CD8-positive, alpha-beta memory T cell (primary cell): ENCODE measurements at places on chromosomes 2 and 18. TPM values are rescaled to one million over a fixed set of nuclear protein-coding genes. Genes with fewer than 3 reads are reported as not detected.

- no peaks in the 10 kb centered on the region for H3K27me3 ChIP-seq
- H3K36me3 ChIP-seq = no peaks in the 10 kb centered on the region
- H3K4me1 ChIP-seq = no peaks in the 10 kb centered on the region
- DNase-seq = no peak
- no peak overlapping the region for H3K27ac ChIP-seq
Measured at GRCh38 chr2:106282462-106283170, 88.5 kb upstream of the UXS1 start.

GALNT5 gene
- not detected for total RNA-seq

DNA sequence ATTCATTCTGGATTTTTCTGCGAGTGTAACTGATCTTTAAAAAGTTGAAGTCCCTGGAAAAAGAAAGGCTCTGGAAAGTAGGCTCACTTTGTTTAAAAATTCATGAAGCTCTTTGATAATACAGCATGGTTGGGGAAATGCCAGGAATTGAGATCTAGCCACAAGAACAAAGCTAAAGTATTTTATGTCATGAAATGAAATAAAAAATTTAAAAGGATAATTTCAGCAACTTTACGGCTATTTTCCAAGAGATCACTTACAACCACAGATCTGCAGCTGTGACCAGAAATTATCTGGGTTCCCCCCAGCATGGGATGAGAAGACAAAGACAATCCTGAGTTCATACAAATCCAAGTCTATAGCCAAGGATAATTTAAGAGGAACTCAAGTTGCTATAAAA lies 25.3 kb upstream of the RFX8 start:
- no peak for DNase-seq
- H3K27ac ChIP-seq = no peak overlapping the region
- H3K4me3 ChIP-seq = no peak overlapping the region
- no peaks in the 10 kb centered on the region for H3K27me3 ChIP-seq
- no peaks in the 10 kb centered on the region for H3K36me3 ChIP-seq

REEP1 gene
- 0.20 TPM for total RNA-seq

GRCh38 chr2:158458617-158458920 lies 1.8 kb downstream of the PKP4 start:
- peaks cover 14% of the 10 kb centered on the region for H3K4me1 ChIP-seq
- H3K27me3 ChIP-seq = no peaks in the 10 kb centered on the region
- H3K4me3 ChIP-seq = peak overlapping the region; percentile 79

DNA sequence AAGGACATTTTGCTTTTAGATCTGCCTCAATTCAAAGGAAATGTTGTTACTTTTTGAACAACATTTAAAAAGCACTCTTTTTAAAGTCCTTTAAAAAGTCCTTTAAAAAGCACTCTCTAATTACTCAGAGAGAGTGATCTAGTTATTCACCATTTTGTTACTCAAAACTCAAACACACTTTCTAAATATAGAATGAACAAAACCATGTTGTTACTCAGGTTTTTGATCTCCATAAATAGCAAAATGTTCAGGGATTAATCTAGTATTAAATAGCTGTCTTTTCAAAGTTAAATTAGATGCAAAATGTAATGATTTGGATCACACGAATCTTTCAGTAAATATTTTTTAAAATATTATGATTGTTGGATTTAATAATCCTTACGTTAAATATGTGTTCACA lies 143.5 kb upstream of the BOD1L2 start:
- H3K4me3 ChIP-seq = no peak overlapping the region
- no peak overlapping the region for H3K27ac ChIP-seq
- H3K4me1 ChIP-seq = peaks cover 12% of the 10 kb centered on the region
- H3K27me3 ChIP-seq = no peaks in the 10 kb centered on the region
- no peak for DNase-seq
- H3K36me3 ChIP-seq = no peaks in the 10 kb centered on the region

GRCh38 chr2:84817239-84817655 lies 63.6 kb downstream of the TRABD2A start:
- H3K27ac ChIP-seq = no peak overlapping the region
- H3K4me3 ChIP-seq = no peak overlapping the region
- H3K27me3 ChIP-seq = no peaks in the 10 kb centered on the region
- peaks cover 26% of the 10 kb centered on the region for H3K4me1 ChIP-seq

- no peak overlapping the region for H3K4me3 ChIP-seq
- H3K36me3 ChIP-seq = no peaks in the 10 kb centered on the region
- H3K27ac ChIP-seq = no peak overlapping the region
- no peak for DNase-seq
- no peaks in the 10 kb centered on the region for H3K27me3 ChIP-seq
Measured at GRCh38 chr2:237682856-237683670, 55.7 kb downstream of the LRRFIP1 start.
